ENCODE measurements at places on chromosomes 5 and 9.

GRCh38 chr9:136090768-136091581 is 4.1 kb downstream of the NACC2 start:
- no peak for DNase-seq

- no peak for DNase-seq
Observed at GRCh38 chr9:93660352-93661046, 84.1 kb downstream of the PHF2 start.

DNA sequence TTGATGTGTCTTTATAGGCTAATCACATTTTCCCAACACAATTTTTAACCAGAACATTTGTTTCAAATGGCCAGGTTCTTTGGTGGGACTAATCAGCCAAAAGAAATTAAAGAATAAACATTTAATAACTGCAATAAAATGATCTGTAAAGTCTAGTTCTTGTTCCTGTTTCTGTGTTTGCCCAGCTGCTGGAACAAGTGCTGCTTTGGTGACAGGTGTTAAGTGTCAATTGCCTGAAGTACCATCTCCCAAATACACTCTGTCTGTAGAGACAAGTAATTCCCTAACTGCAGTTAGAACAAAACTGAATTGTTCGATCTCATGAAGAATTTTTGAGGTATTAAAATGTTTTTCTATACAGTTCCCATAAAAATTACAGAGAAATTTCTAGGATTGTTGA is 402.3 kb upstream of the CHD1 start:
- no peak for DNase-seq

GRCh38 chr5:17425385-17426070 is 72.5 kb upstream of the TAF11L2 start:
- no peak for DNase-seq

DNA sequence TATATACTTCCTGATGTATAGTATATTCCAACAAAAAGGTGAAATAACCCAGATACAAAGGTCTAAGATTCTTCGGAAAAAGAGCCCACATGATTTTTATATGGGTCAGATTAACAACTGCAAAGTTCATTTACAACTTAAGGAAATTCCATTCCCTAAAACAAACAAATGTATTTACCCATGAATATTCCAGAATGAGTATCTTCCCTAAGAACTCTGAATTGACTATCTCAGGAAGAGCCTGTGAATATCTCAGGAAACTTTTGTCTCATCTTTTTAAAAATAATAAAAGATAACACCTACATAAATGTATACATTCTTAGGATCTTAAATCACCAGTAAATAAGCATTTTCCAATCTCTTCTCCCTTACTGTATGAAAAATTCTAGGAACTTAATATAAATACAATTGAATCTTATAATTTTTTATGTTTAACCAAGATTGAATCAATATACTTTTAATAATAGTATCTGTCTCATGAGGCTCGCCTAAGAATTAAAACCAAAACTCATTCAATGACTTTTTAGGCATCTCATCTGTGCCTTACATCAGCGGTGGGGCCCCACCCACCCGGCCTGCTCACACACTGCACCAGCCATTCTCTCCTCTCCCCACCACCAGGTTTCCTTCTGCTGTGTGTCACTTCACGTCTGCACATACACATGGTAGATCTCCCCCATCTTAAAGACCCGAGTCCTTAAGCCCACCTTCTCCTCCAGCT is 78.1 kb downstream of the RAPGEF1 start:
- peak; percentile 76 for DNase-seq

GRCh38 chr9:106111039-106111730 is 416.8 kb downstream of the TMEM38B start:
- DNase-seq = no peak

DNA sequence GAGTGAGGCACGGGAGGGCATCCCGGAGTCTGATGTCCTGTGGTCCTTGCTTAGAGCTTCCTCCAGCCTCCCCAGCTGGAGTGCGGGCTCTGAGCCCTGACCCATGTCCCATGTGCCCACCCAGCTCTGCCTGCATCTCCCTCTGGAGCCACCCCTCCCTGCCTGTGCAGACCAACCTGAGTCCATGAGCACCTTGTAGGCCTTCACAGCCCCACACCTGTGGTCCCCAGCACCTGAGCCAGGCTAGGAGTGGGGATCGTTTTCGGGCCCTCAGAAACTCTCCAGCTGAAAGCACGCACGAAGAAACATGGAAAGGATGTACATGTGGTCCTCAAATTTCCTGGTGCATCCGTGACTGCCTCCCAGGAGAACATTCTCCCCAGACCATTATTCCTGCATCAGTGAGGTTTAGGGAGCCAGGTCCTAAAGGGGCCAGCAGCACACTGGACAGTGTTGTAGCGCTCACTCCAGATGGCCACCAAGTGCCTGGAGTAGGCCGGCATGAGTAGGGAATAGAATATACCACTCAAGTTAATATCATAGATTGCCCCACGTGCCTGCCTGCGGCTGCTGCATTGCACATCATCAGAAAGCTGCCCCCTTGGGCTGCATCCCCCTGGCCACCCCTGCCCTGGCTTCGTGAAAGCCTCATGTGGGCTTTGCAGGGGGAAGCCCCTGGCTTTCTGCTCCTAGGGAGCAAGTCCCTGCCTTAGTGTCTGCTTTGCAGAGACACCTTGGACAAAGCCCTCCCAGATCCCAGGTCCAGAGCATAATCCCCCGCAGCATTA is 80.6 kb downstream of the WNK2 start:
- no peak for DNase-seq

- DNase-seq = no peak
Observed at GRCh38 chr5:53463909-53464621, 16.4 kb upstream of the FST start.

DNA sequence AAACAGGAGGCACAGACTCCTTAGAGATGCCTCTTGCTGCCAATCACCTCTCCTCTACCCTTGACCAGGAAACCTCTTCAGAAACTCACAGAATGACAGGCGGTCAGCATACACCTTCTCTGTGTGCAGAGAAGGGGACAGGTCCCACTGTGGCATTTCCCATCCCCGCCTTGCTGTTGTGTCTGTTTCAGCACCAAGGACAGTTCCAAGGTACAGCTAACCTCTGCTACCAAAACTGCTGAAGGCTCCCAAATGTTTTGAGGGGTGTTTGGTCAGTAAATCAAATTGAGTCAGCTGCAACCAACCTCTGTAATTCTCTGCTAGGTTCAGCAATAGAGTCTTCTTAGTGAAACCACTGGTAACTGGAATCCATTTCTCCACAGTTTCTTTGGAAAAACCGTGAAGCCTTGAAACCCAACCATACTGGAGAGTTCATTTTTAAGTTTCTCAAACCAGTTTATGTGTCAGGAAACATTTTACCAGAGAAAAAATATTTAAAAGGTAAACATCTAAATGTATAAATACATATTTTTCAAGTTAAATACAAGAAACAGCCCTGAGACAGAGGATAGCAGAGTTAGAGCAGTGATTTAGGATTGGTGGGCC is 122.0 kb downstream of the DRD1 start:
- no peak for DNase-seq

DNA sequence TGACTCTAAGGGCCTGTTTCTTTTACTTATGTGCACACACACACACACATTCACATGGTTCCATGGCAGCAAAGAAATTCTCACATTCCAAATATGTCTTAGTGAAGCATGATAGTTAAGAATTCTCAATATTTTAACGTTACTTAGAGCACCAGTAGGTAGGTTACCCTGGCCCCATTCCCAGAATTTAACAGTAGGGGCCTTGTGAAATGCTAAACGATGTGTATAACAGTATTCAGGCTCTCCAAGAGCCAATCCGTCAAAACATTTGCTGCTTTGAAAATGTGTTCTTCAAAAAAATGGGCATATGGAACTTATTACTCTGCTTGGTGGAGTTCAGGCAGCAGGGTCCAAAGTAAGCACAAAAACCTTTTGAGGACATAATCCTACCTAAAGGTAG is 93.7 kb upstream of the DAB2 start:
- DNase-seq = no peak

- peak; percentile 3 for DNase-seq
Observed at GRCh38 chr9:470552-471194, 256.0 kb downstream of the DOCK8 start.

Data from stimulated activated CD4-positive, alpha-beta T cell treated with anti-CD3 and anti-CD28 coated beads, Interleukin-4, amount 100 ng/mL, for 1 hour (primary cell).